ENCODE measurements at places on chromosomes 6 and 20. TPM values are rescaled to one million over a fixed set of nuclear protein-coding genes. Genes with fewer than 3 reads are reported as not detected.
A peak's percentile ranks its signal among the peaks of the same experiment; 100 is the strongest.

Gene HSPA1L
- 1.5 TPM for total RNA-seq

Gene KCNQ5
- 4.1 TPM for total RNA-seq

Gene METTL24
- not detected for total RNA-seq

Gene C20orf202
- not detected for total RNA-seq

Gene LY6G6D
- not detected for total RNA-seq

- H3K4me3 ChIP-seq, result no peak overlapping the region
- peaks cover 65% of the 10 kb centered on the region for H3K4me1 ChIP-seq
- H3K27ac ChIP-seq, result peak overlapping the region; percentile 18
- DNase-seq, result no peak
- peaks cover 3% of the 10 kb centered on the region for H3K36me3 ChIP-seq
These were observed 45.1 kb downstream of the NOL7 start for GRCh38 chr6:13660273-13660672.

GRCh38 chr6:6730831-6731230 lies 142.3 kb downstream of the LY86 start:
- H3K36me3 ChIP-seq, result no peaks in the 10 kb centered on the region
- peaks cover 8% of the 10 kb centered on the region for H3K4me1 ChIP-seq
- no peaks in the 10 kb centered on the region for H3K27me3 ChIP-seq
- H3K4me3 ChIP-seq, result no peak overlapping the region

GRCh38 chr6:7261852-7262461 lies 51.0 kb downstream of the SSR1 start:
- peaks cover 26% of the 10 kb centered on the region for H3K4me1 ChIP-seq
- peak overlapping the region; percentile 96 for H3K4me3 ChIP-seq

DNA sequence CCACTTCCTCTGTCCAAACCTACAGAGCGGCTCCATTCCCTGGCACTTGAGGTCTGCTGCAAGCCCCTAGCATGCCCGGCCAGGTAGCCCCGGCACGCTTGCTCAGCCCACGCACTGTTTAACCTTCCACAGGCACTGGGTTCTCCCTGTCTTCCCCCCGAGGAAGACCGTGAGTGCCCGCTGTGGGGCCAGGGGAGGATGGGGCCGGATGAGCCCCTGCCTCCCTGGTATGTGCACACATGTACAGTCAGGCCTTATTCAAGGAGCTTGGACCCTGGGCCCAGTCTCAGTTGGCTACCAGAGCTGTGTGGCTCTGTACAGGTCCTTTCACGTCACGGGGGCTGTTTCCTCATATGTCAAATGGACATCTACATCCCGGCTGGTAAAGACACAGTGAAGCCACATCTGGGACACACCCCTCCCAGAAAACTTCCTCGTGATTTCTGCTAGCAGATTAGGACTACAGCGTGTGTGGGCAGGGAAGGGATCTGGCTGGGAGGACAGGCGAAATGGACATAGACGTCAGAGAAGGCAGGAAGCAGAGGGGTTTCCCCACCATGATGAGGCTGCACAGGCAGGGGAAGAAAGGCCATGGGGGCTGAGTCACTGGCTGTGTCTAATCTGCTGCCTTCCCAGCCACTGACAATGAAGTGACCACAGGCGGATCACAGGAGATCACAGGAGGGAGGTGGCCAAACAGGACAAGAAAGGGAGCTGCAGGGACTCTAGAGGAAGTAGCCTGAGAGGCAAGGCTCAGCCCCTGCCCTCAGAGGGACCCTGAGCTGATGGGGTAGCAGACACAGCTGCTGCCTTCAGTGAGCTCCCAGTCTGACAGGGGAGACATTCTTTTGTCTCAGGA lies 62.9 kb downstream of the MRPL14 start:
- no peak for DNase-seq
- no peaks in the 10 kb centered on the region for H3K27me3 ChIP-seq
- H3K4me1 ChIP-seq, result peaks cover 46% of the 10 kb centered on the region
- peaks cover 2% of the 10 kb centered on the region for H3K36me3 ChIP-seq
- no peak overlapping the region for H3K4me3 ChIP-seq

DNA sequence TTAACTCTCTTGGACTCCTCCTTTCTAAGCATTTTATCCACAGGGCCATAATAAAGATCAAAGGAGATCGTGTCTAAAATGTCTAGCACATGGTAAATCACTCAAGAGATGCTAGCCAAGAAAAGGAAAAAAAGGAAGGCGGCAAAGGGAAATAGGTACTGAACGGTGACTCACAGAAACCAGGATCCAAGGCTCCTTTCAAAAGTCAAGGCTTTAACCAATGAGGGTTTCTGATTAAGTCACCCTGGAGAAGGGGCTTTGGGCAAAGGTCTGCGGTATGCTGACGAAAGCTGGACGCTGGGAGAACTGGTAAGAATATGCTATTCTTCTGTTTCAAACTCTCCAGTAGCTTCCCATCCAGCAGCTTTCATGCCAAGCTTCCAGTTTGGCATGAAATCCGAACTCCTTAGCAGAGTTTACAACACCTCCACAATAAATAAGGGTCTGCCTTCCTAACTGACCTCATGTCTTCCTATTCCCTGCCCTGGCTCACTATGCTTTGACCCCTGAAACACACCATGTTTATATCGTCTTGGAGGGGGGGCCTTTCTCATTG lies 1.0 kb downstream of the TOMM34 start:
- H3K4me3 ChIP-seq, result peak overlapping the region; percentile 88
- H3K27me3 ChIP-seq, result no peaks in the 10 kb centered on the region
- peak overlapping the region; percentile 85 for H3K27ac ChIP-seq
- peaks cover 19% of the 10 kb centered on the region for H3K36me3 ChIP-seq
- peaks cover 23% of the 10 kb centered on the region for H3K4me1 ChIP-seq
